ENCODE measurements at places on chromosomes 1 and 21.

- no peak for DNase-seq
Measured at GRCh38 chr1:115052454-115053083, 22.9 kb downstream of the TSHB start.

DNA sequence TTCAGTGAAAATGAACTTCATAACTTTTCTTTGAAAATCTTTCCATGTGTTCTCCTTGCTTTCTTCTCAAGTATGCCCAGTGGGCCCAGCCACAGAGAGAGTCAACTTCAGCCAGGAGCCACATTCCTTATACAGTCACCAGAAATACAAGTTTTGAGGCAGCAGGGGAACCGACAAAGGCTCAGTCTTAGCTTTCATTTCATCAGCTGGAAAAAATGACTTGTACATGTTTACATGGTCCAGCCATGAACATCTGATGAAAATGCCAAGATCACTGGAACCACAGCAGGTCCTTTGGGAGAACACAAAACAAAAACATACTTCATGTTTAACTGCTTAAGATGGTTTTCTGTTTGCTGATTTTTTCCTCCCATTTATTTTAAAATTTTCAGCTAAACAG is 72.5 kb downstream of the SYDE2 start:
- no peak for DNase-seq

- DNase-seq = no peak
Measured at GRCh38 chr1:245978915-245979314, 528.2 kb downstream of the SMYD3 start.

DNA sequence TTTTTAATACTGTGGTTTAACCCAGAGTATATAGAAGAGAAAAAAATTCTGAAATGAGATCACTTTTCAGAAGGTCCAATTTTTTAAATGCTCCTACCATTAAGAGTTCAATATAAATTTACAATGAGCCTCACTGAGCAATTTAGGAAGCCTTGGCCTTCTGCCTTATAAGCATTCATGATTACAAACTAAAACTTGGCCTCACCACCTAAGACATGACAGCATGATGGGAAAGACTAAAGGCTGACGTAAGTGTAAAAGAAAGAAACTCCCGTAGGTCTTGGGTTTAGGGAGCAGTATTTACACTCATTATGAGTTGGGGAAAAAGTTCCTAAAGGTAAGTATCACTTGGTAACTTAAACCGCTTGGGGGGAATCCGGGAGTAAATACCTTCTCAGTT is 70.7 kb upstream of the ESRRG start:
- DNase-seq = peak; percentile 28

DNA sequence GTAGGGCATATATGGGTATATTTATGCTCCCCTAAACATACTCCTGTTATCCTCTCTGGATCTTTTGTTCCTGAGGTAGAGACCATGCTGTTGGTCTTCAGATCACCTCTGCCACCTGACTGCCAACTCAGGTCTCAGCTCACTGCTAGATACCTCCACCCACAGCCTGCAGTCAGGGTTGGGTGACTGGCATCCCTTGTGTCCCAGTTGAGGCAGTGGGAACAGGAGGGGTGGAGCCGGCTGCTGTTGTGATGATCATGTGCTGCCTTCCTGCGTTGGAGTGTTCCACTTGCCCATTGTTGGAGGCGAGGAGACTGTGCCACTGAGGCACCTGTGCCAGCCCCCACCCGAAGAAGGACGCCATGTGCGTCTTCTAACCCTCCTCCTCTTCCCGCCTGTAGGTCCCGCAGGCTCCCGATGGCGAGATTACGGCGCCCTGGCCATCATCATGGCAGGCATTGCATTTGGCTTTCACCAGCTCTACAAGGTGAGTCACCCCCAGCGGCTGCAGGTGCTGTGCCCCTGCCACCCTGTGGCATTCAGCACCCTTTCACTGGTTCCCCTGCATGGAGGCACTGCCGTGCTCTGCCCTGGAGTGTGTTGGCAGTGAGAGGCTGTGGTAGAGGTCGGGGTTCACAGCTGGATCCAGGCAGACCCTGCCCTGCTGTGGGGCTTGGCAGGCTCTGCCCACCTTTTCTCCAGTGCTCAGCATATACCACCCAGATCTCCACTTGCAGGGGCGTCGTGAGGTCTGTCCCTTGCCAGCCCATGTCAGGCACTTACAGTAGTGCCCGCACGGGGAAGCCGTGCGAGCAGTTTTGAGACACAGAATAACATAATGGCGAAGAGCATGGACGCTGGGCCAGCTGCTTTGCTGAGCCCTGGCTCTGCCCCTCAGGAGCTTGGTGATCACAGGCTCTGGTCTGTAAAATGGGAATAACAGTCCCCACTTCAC is 143.5 kb downstream of the PEX14 start:
- no peak for DNase-seq

GRCh38 chr1:171610385-171610784 is 11.7 kb upstream of the MYOCOS start:
- DNase-seq = no peak

Data from right hindlimb (tissue), 1 donor.